CD14-positive monocyte (primary cell): ENCODE measurements at places on chromosomes 12 and 14. TPM values are rescaled to one million over a fixed set of nuclear protein-coding genes. Genes with fewer than 3 reads are reported as not detected.

Gene FAM186B
- polyA plus RNA-seq, result not detected

Gene PLBD1
- polyA plus RNA-seq, result 876 TPM

Gene SMIM41
- not detected in 2 replicates for polyA plus RNA-seq

Gene CHURC1
- polyA plus RNA-seq, result 11.1 and 31.1 TPM in 2 replicates

Gene LRRC10
- polyA plus RNA-seq, result not detected

Gene SLC6A15
- not detected in 2 replicates for polyA plus RNA-seq

Gene FICD
- polyA plus RNA-seq, result 1.00 and 1.5 TPM in 2 replicates

Gene ITGB7
- 33.1 TPM for polyA plus RNA-seq

Gene LMO3
- polyA plus RNA-seq, result not detected

Gene BIN2
- 120 TPM for polyA plus RNA-seq

- no peaks in the 10 kb centered on the region for H3K27me3 ChIP-seq
- H3K27ac ChIP-seq, result no peak overlapping the region
- H3K4me3 ChIP-seq, result no peak overlapping the region
- no peaks in the 10 kb centered on the region for H3K4me1 ChIP-seq
Measured at GRCh38 chr14:65032319-65032718, 45.6 kb downstream of the FNTB start.

DNA sequence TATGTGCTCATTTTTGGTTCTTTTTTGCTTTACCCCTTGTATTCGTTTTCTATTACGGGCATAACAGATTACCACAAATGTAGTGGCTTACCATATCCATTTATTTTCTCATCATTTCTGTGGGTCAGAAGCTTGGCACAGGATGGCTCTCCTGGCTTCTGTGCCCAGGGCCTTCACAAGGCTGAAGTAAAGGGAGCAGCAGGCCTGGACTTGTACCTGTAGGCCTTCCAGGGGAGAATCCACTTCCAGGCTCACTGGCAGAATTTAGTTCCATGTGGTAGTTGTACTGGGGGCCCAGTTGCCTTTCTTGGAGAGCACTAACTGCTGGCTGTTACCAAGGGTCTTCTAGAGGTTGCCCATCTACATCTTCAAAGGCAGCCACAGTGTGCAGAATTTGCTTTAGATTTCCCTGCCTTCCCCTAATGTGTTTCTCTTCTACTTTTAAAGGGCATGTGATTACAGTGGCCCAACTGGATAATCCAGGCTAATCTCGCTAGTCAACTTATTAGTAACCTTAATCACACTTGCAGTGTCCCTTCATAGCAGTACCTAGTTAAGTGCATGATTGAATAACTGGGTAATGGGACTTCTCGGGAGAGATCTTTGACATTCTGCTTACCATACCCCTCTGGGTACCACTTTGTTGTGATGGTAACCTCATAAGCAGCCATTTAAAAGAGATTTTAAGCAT, 67.0 kb downstream of the CRADD start:
- peaks cover 11% of the 10 kb centered on the region for H3K4me1 ChIP-seq
- H3K4me3 ChIP-seq, result no peak overlapping the region
- H3K27me3 ChIP-seq, result peaks cover 4% of the 10 kb centered on the region
- DNase-seq, result no peak
- H3K36me3 ChIP-seq, result no peaks in the 10 kb centered on the region

GRCh38 chr12:119302451-119303080, 32.0 kb upstream of the CCDC60 start:
- DNase-seq, result no peak
- H3K27me3 ChIP-seq, result no peaks in the 10 kb centered on the region
- H3K36me3 ChIP-seq, result no peaks in the 10 kb centered on the region
- H3K4me3 ChIP-seq, result no peak overlapping the region

DNA sequence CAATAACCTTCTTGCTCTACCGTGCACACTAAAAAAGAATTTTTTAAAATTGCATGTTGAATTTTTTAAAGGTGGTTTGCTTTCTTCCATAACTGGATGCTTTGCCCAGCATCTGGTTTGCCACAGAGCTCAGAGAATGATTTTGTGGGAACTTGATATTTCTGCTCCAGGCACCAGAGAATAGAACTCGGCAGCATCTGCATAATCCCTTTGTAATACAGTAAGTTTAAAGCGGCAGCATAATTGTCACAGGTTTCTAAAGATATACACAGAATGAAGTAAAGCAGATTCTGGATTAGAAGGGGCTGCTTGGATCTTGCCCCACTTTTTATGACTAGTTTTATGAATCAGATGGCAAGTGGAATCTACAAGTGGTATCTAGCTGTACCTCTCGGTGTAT, 352.0 kb downstream of the NPAS3 start:
- no peaks in the 10 kb centered on the region for H3K36me3 ChIP-seq
- no peak for DNase-seq
- no peak overlapping the region for H3K27ac ChIP-seq
- H3K27me3 ChIP-seq, result no peaks in the 10 kb centered on the region
- H3K4me3 ChIP-seq, result no peak overlapping the region
- H3K4me1 ChIP-seq, result no peaks in the 10 kb centered on the region

DNA sequence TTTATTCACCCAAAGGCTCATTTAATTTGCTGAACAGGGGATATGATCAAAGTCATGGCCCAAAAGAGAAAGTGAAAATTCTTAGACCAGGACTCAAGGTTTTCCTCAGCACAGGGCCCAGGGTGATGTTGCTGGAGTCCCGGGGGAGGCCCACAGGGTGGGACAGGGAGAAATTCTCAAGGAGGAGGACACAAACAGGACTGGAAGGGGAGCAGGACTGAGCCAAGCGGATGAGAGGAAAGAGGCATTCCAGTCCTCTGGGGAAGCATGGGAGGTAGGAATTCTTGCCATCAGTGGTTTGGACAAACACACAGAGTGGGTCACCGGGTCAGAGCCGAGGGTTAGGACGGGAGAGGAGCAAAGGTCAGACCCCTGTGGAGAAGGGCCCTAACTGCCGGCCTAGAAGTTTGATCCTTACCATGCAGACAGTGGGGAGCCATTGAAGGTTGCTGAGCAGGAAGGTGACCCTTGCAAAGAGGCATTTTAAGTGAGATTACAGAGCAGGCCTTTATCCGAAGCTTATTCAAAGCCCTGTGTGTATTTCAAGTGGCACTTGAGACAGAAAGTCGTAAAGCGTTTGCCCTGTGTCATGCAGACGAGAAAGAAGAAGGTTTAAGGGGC, 68.4 kb upstream of the PTGR2 start:
- peaks cover 3% of the 10 kb centered on the region for H3K36me3 ChIP-seq
- no peak overlapping the region for H3K4me3 ChIP-seq
- no peak for DNase-seq
- H3K27me3 ChIP-seq, result no peaks in the 10 kb centered on the region
- no peak overlapping the region for H3K27ac ChIP-seq
- H3K4me1 ChIP-seq, result peaks cover 67% of the 10 kb centered on the region

DNA sequence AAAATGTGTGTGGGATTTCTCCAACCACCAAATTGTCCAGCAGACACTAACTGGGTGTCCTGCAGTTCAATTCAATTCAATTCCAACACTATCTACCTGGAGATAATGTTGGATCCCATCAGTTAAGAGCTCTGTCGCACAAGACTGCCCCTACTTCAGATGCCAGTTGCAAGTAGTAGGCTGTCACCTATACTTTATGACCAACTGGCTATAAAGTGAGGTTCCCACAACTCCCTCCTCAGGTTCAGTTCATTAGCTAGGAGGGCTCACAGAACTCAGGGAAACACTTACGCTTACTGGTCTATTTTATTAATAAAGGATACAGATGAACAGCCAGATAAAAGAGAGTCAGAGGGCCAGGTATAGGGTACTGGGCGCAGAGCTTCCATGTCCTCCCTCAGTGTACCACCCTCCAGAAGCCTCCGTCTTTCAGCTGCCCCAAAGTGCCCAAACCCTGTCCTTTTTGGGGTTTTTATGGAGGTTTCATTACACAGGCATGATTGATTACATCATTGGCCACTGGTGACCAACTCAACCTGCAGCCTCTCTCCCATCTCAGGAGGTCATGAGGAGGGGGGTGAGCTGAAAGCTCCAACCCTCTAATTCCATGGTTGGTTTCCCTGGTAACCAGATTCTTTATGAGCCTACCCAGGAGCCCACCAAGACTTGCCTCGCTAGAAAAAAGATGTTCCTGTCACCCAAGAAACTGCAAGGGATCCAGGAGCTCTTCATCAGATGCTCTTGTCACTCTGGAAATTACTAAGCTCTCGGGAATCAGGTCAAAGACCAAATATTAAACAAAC, 7.5 kb upstream of the SERPINA5 start:
- no peaks in the 10 kb centered on the region for H3K4me1 ChIP-seq
- H3K27ac ChIP-seq, result no peak overlapping the region
- no peaks in the 10 kb centered on the region for H3K27me3 ChIP-seq
- no peak for DNase-seq

DNA sequence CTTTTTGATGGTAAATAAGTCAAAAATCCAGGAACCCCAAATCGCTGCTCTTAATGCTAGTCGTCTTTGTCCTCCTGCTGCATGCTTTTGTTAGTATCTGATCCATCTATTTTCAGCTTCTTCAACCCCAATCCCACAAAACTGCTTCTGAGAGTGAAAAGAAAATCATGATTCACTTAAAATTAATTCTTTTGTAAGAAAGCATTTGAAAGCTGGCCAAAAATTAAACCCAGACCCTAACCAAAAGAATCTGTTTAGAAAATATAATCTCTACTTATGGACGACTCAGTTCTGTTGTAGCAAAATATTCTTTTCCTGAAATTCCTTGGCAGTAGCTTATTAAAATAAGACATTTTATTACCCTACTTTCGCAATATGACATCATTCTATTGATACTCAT, 443.6 kb upstream of the SYT1 start:
- H3K4me3 ChIP-seq, result no peak overlapping the region
- H3K27ac ChIP-seq, result no peak overlapping the region
- H3K27me3 ChIP-seq, result no peaks in the 10 kb centered on the region

GRCh38 chr12:12606781-12607589, 4.7 kb upstream of the CREBL2 start:
- H3K36me3 ChIP-seq, result no peaks in the 10 kb centered on the region
- H3K27ac ChIP-seq, result peak overlapping the region; percentile 35

DNA sequence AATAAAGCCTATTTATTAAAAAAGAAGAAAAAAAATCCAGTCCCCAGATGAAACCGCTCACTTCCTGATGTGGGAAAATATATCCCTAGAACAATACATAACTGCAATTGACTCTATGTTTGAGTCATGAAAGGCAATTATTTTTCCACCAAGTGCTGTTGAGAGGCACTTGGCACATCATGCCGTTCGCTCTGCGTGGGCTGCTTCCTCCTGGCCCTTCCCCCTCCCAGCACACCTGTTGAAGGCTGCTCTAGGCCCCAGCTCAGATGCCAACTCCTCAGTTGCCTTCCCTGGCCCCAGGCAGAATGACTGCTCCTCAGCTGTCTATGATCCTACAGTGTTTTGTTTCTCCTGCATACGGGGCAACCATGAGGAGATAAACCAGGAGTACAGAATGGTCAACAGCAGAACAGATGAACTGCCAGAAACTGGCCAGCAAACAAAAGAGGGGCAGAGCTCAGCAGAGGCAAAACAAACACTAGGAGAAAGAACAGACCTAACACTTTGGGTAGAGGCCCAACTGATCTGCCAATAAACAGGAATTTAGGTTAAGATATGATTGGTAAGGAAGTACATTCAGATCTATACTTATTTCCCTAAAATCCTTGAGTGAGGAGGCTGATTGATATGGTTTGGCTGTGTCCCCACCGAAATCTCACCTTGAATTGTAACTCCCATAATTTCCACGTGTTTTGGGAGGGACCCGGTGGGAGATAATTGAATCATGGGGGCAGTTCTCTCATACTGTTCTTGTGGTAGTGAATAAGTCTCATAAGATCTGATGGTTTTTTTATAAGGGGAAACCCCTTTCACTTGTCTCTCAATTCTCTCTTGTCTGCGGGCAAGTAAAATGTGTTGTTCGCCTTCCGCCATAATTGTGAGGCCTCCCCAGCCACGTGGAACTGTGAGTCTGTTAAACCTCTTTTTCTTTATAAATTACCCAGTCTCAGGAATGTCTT, 58.6 kb downstream of the SLC38A1 start:
- H3K27ac ChIP-seq, result no peak overlapping the region
- H3K27me3 ChIP-seq, result no peaks in the 10 kb centered on the region
- no peak for DNase-seq
- no peak overlapping the region for H3K4me3 ChIP-seq
- H3K4me1 ChIP-seq, result peaks cover 7% of the 10 kb centered on the region
- H3K36me3 ChIP-seq, result no peaks in the 10 kb centered on the region

DNA sequence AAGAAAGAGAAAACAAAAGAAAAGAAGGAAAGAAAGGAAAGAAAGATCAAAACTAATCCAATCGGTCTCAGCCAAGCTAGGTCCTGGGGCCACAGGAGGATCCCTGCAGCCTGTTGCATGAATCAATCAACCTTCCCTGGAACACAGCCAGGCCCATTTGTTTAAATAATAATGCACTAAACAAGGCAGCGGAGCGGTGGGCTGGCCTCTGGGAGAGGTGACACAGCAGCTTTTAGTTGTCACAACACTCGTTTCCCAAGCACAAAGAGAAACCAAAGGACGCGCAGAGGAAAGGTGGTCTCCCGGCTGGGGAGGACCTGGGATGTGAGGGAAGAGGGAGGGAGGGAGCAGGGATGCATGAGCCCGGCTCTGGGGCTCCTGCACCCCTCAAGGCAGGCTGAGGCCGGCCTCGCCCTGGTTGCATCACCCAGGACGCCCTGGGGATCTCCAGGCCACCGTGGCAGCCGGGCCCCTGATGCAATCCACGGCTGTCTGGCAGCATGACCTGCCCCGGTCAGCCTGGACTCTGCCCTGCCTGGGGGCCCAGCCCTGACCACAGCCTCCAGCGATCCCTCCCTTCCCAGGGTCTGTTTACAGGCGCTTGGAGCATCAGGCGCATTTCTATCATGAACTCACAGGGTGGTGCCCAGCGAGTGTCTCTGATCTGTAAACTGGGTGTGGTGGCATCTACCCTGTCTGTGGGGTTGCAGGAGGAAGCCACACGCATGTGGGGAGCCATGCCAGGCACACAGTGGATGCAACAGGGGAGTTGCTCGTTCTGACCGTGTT, 32.5 kb downstream of the MMP17 start:
- peaks cover 45% of the 10 kb centered on the region for H3K4me1 ChIP-seq
- no peaks in the 10 kb centered on the region for H3K27me3 ChIP-seq
- no peaks in the 10 kb centered on the region for H3K36me3 ChIP-seq
- peak; percentile 95 for DNase-seq

GRCh38 chr12:48216785-48217184, 13.7 kb upstream of the OR10AD1 start:
- no peaks in the 10 kb centered on the region for H3K36me3 ChIP-seq
- H3K27ac ChIP-seq, result peak overlapping the region; percentile 74
- H3K27me3 ChIP-seq, result no peaks in the 10 kb centered on the region

DNA sequence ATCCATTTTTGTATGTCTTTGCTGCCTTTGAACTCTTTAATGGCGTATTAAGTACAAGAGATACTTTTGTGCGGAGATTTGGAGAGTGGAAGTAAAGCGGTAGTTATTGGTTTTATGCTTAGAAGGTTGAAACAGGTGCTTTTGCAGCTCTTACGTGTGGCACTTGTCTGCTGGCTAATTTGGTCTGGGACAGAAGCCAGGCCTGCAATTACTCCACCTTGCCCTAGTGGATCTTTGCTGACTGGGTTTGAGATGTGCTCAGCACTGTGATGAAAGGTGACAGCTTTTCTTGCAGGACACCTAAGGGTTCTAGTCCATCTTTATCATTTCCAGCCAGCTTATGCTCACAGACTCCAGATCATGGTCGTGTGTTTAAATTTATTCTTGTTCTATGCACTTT, 252.5 kb downstream of the RPL10L start:
- H3K4me1 ChIP-seq, result no peaks in the 10 kb centered on the region
- no peaks in the 10 kb centered on the region for H3K27me3 ChIP-seq
- no peak overlapping the region for H3K4me3 ChIP-seq
- DNase-seq, result no peak
- no peak overlapping the region for H3K27ac ChIP-seq
- H3K36me3 ChIP-seq, result no peaks in the 10 kb centered on the region
